ENCODE measurements at places on chromosomes 6 and 20.
A peak's percentile ranks its signal among the peaks of the same experiment; 100 is the strongest.

- no peak for DNase-seq
These were observed 29.5 kb upstream of the PKIB start for GRCh38 chr6:122580737-122581136.

DNA sequence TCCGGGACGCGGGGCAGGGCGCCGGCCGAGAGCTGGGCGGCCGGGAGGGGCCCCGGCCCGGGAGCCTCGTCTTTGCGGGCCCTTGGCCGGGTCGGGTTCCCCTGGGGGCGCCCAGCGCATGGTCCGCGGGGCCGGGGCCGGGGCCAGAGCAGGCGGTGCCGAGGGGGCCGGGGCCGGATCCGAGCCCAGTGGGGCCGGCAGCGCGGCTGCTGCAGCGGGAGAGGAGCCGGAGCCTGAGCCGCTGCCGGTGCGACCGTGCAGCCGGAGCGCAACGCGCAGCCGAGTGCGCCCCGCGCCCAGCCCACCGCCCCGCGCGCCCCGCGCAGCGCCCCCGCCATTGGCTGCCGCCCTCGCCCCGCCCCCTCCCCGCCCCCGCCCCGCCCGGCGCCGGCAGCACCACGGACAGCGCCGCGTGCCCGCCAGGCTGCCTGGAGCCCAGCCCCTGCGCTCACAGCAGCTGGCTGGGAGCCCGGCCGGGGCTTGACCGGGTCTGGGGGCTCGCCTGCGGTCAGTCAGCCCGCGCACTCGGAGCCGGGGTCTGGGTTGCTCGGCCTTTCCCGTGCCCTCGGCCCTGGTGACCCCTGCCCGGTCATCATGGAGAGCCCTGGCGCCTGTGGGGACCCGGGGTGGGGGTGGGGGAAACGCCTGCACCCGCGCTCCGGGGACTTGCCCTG, at the start of gene HRH3:
Gene HRH3, minus strand, starts transcription at position 287 of the 674 bp plus-strand sequence. CDS start 308 bp downstream, outside the sequence.
- peak; percentile 70 for DNase-seq

- DNase-seq: peak; percentile 65
These were observed 51.2 kb upstream of the RANBP9 start for GRCh38 chr6:13762611-13763441.

- no peak for DNase-seq
These were observed 37.8 kb downstream of the ZHX3 start for GRCh38 chr20:41279546-41280225.

GRCh38 chr6:112427499-112427898, 80.4 kb downstream of the RFPL4B start:
- DNase-seq: no peak

- DNase-seq: no peak
These were observed 507.2 kb upstream of the CHD6 start for GRCh38 chr20:42125426-42125825.

DNA sequence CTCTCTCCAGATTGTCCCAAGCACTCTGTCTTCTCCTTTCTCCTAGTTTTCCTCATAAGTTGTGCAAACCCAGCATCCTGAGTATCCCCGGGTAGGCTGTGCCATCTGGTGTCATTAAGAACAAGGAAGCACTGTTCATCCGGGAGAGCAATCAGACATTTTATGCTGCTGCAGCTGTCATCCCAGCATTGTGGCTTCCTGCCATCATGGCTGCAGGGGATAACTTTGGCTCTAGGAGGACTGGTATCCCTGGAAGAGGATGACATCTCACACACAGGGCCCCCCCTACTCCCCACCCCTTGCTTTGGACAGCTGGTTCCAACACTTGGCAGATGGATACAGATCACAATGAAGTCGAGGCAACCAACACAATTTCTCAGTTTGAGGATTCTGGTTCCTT, 1195.1 kb upstream of the MAP3K7 start:
- DNase-seq: no peak

DNA sequence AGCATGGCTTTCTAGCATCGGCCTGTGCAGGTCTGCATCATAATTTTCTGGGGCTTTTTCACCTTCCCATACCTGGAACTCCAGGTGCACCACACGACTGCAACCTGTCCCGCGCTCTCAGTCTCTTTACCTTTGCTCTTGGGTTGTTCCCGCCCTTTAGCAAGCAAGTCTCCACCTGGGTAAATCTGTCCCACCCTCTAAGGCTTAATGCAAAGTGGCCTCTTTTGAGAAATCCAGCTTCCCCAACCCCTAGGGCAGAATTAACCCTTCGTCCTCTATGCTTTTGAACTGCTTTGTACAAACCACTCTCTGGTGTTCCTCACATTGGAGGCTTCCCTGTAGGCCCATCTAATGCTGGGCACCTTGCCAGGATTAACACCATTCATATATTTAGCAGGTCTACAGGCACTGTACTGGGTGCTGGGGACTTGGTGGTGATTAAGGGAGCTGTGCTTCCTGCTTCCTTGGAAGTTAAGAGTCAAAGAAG, 2.8 kb downstream of the ITPR3 start:
- peak; percentile 39 for DNase-seq

DNA sequence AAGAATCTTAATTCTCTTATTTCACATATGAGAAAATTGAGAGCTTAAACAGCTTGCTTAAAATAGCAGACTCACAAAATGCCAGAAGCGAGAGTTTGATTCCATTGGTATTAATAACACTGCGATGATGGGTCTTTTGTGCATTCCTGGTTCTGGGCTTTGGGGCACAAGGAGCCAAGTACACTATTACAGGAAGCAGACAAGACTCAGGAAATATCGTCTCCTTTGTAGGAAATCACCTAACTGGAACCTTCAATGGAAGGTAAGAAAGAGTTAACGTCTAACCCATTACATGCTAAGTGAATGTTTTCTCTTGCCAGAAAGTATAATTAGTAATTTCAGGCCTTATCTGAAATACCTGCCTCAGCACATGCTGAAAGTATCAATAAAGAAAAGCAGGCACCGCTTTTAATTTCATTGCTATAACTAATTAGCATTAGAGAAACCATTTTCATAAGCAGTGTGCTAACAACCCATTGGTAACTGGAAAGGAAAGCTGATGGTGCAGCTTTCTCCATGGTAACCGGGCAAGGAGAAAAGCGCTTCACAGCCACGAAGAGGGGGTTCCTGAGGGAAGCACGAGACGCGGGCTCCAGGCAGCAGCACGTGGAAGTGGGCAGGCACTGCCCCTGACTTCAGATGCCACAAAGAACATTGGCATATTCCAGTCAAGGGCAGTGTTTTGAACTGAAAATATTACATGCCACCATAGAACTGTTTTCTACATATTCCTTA, 206.7 kb upstream of the AGPAT4 start:
- DNase-seq: no peak

DNA sequence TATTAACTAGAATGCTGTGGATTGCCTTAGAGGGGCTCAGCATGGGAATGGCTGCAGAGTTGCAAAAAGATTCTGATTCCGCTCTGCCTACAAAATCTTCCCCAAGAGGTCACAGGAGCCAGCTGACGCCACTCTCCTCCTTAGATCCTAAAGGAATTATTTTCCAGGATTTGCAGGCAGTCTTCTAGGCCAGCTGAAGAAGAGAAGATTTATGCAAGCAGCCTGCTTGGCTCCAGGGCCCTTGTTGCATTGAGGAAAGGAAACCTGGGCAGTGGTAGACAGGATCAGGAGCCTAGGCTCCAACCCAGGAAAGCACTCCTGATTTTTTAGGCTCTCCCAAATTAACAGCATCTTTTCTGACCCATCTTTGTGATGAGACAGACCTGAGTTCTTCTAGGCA, 245.8 kb downstream of the PKHD1 start:
- no peak for DNase-seq

DNA sequence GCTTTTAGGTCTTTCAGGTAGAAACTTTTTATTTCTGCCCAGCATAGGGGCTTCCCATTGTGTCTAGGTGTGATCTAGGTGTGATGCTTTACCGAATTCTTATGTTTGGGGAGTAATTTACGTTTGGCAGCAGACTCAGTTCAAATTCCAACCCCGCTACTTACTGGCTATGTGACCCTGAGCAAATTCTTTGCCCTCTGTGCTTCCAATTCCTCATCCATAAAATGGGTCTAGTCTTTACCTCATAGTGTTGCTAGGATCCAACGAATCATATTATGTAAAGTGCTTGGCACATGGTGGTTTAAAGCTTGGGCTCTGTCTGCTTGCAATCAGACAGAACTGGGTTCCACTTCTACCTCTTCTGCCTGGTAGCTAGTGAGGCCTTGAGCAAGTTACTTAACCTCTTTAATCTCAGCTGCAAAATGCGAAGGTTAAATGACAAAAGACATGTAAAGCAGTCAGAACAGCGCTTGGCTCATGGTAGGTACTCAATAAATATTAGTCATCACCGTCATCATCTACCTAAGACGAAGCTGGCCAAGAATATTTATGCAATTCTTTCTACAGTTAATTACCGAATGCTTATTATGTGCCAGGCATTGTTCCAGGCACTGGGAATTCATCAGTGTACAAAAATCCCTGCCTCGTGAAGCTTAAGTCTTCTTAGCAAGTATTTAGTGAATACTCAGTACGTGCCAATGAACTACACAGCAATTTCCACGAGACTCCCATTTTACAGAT, 1.0 kb downstream of the NSFL1C start:
- no peak for DNase-seq

- no peak for DNase-seq
These were observed 214.9 kb downstream of the LY86 start for GRCh38 chr6:6803180-6803977.

- no peak for DNase-seq
These were observed 624.3 kb downstream of the PTPRT start for GRCh38 chr20:42565235-42565995.

GRCh38 chr20:5172903-5173463, 46.2 kb downstream of the CDS2 start:
- DNase-seq: no peak

GRCh38 chr6:155882527-155883333, 427.1 kb upstream of the NOX3 start:
- no peak for DNase-seq

GRCh38 chr6:156977527-156978291, 200.5 kb downstream of the ARID1B start:
- no peak for DNase-seq

DNA sequence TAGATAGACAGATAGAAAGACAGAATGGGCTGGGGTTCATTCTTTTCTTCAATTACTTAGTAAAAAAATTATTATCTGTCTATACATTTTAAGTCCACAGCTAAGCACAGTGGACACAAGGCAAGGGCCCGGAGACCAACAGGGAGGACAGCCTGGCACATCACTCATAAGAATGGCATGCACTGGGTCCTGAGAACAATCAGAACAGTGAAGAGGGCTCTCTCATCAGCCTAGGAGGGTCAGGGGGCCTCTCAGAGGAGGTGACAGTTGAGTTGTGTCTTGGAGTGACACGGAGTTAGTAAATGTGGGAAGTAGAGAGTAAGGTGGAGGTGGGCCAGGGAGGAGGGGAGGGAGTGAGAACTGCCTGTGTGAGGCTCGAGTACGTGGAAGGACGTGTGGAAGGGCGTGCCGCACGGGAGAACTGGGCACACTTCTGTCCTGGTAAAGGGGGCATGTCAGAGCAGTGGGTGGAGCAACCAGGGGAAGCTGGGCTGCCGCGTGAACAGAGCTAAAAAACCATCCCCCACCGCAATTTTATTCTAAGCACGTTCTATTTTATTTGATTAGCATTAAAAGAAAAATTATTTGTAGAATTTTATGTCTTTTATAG, 45.1 kb upstream of the DSP start:
- no peak for DNase-seq

DNA sequence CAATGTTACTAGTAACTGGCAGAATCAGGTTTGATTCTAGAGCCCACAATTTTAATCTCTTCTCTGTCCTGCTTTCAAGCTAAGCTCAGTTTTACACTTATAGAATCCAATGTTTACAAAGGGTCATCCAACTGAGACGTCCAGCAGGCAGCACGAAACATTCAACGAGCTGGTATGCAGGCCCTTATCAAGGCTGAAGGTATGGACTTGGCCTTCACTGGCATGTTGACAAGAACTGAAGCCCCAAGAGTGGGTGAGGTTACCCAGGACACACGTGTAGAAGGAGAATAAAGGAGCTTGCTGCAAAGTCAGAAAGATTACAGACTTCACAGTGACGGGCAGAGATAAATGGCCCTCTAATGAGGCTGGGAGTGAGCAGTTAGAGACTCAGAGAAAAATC, 187.4 kb downstream of the KIF16B start:
- no peak for DNase-seq

GRCh38 chr6:158849899-158850806, 31.0 kb upstream of the EZR start:
- DNase-seq: peak; percentile 92

GRCh38 chr6:115882771-115883170, 177.9 kb downstream of the FRK start:
- no peak for DNase-seq
